ENCODE measurements at places on chromosomes 1 and 21.

DNA sequence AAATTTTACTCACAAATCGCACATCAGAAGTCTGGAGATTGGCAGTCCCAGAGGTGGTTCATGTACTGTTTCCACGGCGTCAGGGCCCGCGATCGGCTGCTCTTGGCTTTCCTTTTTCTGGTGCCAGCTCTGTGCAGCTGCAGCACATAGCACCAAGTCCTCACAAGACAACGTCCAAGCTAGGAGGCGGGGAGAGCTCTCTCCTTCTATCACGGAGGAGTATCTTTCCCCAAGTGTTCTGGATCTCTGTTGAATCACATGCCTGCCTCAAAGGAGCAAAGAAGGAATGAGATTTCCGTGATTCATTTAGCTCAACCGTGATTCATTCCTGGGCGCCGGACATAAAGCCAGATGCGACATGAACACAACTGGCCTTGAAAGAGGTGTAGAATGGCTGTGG lies 25.5 kb downstream of the MT1HL1 start:
- no peak for DNase-seq

GRCh38 chr1:71861022-71861421 lies 421.3 kb downstream of the NEGR1 start:
- no peak for DNase-seq

DNA sequence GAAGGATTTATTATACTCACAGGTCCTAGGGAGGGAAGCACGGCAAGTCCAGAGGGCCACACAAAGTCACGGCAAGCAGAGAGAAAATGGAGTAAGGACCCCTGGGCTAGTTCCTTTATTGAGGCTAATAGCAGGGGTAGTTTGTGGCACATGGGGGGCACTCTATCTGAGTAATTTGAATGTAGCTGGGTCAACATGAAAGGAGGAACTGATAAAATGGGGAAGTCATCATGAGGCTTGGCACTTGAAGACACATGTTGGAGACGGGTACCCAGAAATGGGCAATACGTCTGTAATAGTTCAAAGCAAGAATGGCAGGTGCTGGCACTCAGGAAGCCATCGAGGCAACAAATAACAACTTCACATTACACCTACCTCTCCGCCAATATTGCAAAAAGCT lies 1136.4 kb downstream of the MRPL39 start:
- DNase-seq, result no peak

DNA sequence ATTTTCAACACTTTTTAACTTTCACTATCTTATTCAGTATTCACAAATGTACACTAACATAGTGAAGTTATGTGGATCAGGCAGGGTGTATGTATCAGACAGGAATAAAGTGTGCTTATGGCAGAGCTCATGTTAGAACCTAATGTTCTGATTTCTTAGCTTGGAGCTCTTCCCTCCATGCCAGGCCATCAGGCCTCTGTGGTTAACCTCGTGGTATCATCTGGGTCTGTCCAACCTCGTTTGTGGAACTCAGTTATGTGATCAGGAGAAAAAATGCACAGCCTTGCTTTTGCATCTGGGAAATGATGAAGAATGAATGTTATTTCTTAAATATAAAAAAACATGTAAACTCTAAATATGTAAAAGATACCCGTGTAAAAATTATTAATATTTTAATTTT lies 86.9 kb downstream of the MPZL1 start:
- DNase-seq, result no peak

DNA sequence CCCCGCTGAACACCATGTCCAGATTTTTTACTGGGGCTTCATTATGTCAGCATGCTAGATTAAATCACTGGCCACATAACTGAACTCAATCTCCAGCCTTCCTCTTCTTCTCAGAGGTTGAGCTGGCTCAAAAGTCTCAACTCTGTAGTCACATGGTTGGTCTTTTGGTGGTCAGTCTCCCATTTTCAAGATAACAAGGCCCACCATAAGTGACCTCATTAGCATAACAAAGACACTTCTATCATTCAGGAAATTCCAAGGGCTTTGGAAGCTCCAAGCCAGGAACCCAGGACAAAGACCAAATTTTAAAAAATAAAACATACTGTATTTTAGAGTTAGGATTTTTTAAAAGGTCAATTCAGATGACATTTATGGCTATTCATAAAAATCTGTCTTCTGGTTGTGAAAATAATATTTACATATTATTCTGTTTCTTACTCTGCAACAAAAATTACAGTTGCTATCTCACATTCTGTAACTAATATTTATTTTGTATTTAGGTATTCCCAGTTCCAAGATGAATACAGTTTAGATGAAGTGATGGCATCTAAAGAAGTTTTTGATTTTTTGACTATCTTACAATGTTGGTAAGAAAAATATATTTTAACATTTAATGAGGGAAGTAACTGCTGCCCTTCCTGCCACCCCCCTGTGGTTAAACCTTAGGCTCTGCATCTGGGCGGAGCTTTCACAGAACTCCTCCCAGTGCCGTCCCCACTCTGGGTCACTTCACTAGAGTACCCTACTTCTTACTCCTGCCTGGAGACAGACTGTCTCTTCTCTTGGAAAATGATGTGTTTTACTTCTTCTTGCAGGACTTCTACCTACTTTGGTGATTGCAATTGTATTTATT lies 49.3 kb downstream of the SCP2 start:
- no peak for DNase-seq

- peak; percentile 39 for DNase-seq
Observed at GRCh38 chr1:24186993-24187790, at the start of gene IFNLR1. Gene IFNLR1, minus strand, starts transcription at chr1:24187289. Its CDS starts 41 bp downstream, at chr1:24187248.

DNA sequence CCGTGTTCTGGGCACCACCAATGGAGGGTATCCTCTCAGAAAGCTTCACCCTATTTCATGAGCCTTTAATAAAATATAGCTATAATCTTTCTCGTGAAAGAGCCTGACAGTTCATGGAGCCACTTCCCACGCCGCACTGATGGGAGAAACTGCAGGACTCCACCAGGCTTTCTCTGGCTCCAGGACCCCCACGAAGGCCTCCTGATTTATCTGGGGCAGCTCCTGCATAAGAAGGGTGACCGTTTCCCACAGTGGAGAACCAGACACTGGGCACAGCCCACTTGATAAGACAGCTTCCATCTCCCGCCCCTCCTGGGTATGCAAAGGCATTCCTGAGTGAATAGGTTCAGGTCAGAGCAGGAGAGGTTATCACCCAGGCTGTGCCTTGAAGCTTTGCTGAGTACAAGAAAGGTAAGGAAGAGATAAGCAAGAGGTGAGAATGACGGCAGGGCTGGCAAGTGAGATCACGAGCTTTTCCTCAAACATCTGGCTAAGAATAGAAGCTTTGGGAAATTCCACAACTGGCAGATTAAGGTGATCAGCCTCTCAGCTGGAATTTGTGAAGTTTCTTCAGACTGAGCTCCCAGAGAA lies 499.8 kb downstream of the KIF26B start:
- DNase-seq, result no peak

DNA sequence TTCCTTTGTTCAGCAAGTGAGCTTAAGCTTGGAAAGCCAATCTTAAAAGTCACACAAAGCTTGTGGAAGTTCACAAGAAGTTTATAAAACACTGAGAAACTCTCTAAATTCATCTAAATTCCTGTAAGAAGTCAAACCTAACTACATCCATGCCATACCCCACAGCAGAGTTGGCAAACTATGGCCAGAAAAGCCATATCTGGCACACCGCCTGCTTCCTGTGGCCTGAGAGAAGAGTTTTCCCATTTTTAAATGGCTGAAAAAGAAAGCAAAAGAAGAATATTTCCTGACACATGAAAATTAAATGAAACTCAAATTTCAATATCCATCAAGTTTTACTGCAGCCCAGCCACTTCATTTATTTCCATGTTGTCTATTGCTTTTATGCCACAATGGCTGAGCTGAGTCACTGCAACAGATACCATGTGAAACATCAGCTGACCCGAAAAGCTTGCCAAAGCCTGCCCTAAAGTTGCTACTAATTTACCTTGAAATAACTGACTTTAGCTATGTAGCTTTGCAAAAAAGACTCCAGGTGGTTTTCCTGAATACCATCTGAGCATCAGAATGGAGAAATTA lies 237.1 kb downstream of the SLC45A1 start:
- DNase-seq, result no peak

DNA sequence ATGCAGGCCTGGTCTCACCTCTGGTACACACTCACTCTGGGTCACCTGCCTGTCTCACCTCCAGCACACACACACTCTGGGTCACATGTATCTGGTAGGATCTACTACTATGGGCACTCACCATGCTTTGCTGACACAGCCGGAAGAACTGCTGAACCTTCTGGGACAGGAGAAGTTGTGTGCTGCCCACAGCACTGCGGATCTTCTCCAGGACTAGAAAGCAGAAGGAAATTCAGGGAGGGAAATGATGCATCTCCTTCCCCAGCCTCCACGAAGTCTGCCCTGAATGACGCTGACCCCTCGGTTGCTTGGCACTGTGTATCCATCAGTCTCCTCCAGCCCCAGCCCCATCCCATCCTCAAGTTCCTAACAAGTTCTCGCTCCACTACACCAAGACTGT lies 7.9 kb upstream of the SMIM12 start:
- no peak for DNase-seq

DNA sequence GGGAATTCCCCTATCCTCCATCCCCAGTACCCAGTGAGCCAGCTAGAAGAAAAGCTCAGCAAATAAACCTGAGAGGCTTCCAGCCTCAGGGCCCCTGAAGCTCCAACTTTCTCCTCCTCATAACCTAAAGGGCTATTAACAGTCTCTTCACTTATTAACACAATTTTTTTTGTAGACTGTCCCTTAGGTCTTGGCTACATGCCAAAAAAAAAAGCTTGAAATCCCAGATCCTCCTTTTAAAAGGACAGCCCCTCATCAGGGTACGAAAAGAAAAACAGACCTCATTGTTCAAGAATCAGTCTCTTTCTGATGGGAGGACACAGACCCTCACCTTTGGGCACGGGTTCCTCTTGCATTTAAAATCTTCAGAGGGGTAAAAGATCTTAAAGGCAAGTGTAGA lies 72.8 kb upstream of the CD1D start:
- DNase-seq, result no peak

DNA sequence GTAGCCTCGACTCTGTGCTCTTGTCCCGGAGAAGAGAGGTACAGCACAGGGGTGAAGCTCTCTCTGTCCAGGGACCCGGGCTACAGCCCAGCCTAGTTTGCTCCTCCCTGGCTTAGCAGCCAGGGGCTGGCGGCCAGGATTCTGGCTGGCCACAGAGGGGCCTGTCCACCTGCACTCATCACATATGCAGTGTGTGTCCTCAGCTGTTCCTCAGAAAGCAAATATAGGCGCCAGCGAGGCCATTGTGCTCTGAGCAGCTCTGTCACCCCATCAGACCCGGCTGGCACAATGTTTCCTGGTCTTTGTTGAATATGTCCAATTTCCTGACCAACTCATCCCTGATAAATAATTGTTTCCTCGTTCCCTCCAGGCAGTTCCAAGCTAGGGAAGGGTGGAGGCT lies 28.5 kb downstream of the KCND3 start:
- DNase-seq, result no peak

DNA sequence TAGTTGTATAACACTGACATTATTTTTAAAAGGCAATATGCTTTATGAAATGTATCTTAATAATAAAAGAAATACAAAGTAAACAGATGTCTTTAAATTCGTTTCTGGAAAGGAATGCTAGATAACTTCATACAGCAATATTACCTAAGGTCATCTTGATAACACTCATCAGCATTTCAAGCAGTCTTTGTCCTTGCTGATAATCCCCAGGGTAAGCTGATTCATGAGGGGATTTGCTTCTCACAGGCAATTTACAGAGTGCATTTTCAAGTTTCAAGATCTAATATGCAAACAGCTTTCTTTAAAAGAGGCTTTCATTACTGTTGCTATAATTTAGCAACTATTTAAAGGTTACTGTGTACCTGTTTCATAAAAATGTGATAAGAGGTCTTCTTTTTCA lies 75.2 kb upstream of the NEK2 start:
- no peak for DNase-seq

GRCh38 chr1:211531194-211532087 lies 39.5 kb upstream of the RD3 start:
- DNase-seq, result no peak

GRCh38 chr1:225848030-225848955 lies 33.9 kb downstream of the TMEM63A start:
- peak; percentile 15 for DNase-seq

DNA sequence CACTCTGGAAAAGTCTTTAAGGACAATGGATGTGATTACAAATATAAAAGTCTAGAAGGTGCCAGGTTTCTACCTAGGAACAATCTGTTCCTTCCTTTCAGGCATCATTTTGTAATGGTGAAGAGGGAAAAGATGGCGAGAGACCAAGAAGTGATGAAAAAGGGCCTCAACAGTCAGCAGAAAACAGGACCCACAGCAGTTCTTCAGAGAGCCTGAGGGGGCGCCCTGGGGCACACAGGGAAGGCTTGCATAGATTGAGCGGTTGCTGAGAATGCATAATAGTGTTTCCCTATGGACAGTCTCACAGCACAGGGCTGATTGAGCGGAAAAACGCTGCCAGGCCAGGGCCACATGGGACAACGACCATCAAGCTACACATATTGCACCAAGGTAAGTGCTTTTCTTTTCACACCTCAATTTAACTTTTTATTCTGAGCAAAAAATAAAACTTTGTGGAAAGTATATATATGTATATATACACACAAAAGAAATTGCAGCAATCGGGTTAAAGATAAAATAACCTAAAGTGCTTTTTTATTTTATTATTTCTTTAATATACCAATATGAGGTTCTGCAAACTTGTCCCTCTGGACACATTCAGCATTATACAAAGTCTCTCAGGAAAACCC lies 3.1 kb upstream of the YRDC start:
- peak; percentile 45 for DNase-seq

DNA sequence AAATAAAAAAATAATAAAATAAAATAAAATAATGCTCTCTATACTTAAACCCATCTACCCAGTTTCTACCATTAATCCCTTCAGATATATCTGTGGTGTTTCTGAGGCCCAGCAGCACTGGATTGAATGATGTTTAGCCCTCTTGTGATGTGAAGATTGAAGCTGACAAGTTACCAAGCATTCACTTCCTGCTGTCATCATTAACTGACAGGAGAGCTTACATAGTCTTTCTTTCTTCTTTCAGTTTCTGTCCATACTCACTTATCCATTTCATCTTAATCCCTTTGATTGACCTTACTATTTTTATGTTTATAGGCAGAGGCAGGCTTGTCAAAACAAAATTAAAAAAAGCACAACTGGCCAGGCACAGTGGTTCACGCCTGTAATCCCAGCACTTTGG lies 38.8 kb upstream of the PGD start:
- DNase-seq, result no peak

- DNase-seq, result no peak
Observed at GRCh38 chr1:29396438-29397255, 160.3 kb downstream of the PTPRU start.

DNA sequence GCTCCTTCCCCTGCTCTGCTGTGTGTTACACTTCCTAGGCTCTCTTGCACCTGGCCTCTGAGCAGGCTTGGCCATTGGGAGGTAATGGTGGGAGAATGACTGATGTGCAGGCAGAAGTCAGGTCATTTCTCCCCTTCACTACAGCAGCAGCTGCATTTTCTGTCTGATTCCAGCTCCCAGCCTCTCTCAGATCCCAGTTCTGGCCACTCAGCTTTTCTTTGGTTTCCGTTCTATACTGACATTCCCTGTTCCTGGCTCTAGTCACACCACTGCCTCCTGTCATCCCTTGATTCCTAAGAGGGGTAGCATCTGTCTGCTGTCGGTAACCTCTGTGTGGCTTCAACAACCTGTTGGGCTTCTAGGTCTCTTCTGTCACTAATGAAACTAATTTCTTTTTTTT lies 127.7 kb upstream of the HOOK1 start:
- no peak for DNase-seq

All from stimulated activated CD8-positive, alpha-beta memory T cell treated with anti-CD3 and anti-CD28 coated beads, Interleukin-7, amount 100 ng/mL, for 1 hour (primary cell).